ENCODE measurements at places on chromosomes 2 and 18.

DNA sequence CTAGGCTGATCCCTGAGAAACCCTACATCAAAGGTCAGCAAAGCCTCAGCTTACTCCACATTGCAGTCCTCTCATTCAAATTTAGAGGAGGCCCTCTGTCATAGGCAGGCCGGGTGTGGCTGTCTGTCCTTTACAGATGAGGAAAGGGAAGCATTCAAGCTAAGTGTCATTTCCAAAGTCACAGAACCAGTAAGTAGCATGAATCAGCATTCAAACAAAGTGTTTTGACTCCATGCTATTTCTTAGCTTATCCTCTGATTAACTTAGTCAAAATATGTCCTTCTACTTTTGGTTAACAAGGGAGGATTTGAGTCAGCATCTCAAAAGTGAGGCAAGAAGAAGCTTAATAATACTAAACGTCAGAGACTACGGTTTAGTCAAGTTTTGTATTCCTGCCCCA is 409.0 kb upstream of the POU3F3 start:
- no peak for DNase-seq

GRCh38 chr2:96584017-96584416 is 47.5 kb downstream of the ARID5A start:
- no peak for DNase-seq

GRCh38 chr18:56574861-56575260 is 63.5 kb downstream of the TXNL1 start:
- no peak for DNase-seq

- no peak for DNase-seq
Measured at GRCh38 chr18:32427084-32427900, 43.4 kb downstream of the GAREM1 start.

DNA sequence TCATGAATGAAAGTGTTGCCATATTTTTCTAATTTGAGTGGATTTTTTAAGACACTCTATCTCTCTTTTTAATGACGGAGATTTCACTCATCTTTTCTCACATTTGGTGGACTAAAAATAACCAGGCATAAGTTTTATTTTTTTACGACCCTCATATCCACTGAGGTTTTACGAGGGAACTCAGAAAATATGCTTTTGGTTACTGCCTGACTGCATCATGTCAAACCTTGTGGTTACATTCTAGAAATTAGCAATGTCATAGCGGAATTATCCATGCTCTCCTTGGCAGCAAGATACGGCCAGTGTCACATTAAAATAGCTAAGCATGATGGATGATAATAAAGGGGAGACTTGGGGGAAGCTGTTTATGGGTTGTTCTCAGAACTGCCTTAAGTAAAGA is 428.6 kb upstream of the FSHR start:
- DNase-seq: no peak
